ENCODE measurements at places on chromosomes 4 and X.

DNA sequence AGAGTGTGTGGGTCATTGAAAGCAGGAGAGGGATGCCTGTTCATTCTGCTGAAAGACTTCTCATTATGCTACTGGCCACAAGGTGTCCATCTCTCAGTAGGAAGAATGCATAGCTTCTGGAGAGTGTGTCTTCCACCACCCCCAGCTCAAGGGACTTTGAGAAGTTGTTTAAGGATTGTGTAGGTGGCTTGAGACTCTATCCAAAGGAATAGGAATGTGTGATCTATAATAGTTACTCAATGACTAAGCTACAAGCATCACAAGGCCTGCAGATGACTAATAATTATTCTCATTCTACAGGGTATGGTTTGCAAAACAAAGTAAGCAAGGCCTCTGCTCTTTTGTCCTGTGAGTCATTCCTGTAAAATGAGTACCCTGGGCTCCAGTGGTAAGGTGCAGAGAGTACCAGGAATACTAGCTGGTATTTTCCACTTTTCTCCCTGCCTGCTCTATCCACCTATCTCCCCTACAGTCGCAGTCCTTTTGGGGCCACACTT, 279.8 kb upstream of the BOD1L1 start:
- DNase-seq: no peak

- no peak for DNase-seq
These were observed 840 bp downstream of the GUF1 start for GRCh38 chr4:44679060-44679459.

DNA sequence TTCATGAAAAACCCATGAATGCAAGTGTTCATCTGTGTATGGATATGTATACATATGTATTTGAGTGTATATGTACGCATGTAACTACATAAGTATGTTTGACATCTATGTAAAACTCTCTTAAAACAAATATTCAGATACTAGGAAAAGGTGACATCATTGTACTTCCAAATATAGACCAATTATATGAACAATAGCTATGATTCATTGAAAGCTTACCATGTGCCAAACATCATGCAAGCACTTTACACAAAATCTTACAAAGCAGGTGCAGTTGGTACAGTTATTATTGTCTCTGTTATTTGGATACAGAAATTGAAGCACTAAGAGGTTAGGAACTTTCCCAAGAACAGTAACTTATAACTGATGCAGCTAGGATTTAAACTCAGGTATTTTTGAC, 21.4 kb downstream of the MAGEB17 start:
- DNase-seq: no peak

- DNase-seq: no peak
These were observed 22.4 kb downstream of the AFF1 start for GRCh38 chr4:86957215-86957614.

Measured in ascending aorta (tissue), 2 donors.